ENCODE measurements at places on chromosomes 13 and 19. TPM values are rescaled to one million over a fixed set of nuclear protein-coding genes. Genes with fewer than 3 reads are reported as not detected.

GRCh38 chr13:28621449-28621848, 37.5 kb upstream of the POMP start:
- no peaks in the 10 kb centered on the region for H3K36me3 ChIP-seq
- H3K27me3 ChIP-seq: no peaks in the 10 kb centered on the region
- no peak for DNase-seq
- H3K27ac ChIP-seq: no peak overlapping the region
- no peak overlapping the region for H3K4me3 ChIP-seq
- no peaks in the 10 kb centered on the region for H3K4me1 ChIP-seq

- no peaks in the 10 kb centered on the region for H3K4me1 ChIP-seq
- no peaks in the 10 kb centered on the region for H3K36me3 ChIP-seq
- DNase-seq: no peak
- H3K4me3 ChIP-seq: no peak overlapping the region
Measured at GRCh38 chr13:70297189-70297616, 189.0 kb upstream of the KLHL1 start.

GRCh38 chr19:27971071-27971470, 1241.9 kb downstream of the UQCRFS1 start:
- H3K27ac ChIP-seq: no peak overlapping the region
- no peaks in the 10 kb centered on the region for H3K36me3 ChIP-seq
- no peak overlapping the region for H3K4me3 ChIP-seq
- H3K4me1 ChIP-seq: no peaks in the 10 kb centered on the region
- no peaks in the 10 kb centered on the region for H3K27me3 ChIP-seq

GRCh38 chr19:15289673-15290072, 42.7 kb downstream of the BRD4 start:
- no peak for DNase-seq
- no peaks in the 10 kb centered on the region for H3K36me3 ChIP-seq
- peaks cover 100% of the 10 kb centered on the region for H3K4me1 ChIP-seq
- no peak overlapping the region for H3K27ac ChIP-seq
- H3K27me3 ChIP-seq: no peaks in the 10 kb centered on the region
- no peak overlapping the region for H3K4me3 ChIP-seq

GRCh38 chr19:1271528-1272422, 2.6 kb downstream of the CIRBP start:
- no peak for DNase-seq
- peaks cover 47% of the 10 kb centered on the region for H3K36me3 ChIP-seq
- H3K4me3 ChIP-seq: peak overlapping the region; percentile 68

ZNF471 gene
- total RNA-seq: 10.6 TPM

ONECUT3 gene
- not detected for total RNA-seq

Measured in esophagus muscularis mucosa (tissue), 4 donors.